Neural crest cell (in vitro differentiated cells): ENCODE measurements at places on chromosomes 7 and 10.

DNA sequence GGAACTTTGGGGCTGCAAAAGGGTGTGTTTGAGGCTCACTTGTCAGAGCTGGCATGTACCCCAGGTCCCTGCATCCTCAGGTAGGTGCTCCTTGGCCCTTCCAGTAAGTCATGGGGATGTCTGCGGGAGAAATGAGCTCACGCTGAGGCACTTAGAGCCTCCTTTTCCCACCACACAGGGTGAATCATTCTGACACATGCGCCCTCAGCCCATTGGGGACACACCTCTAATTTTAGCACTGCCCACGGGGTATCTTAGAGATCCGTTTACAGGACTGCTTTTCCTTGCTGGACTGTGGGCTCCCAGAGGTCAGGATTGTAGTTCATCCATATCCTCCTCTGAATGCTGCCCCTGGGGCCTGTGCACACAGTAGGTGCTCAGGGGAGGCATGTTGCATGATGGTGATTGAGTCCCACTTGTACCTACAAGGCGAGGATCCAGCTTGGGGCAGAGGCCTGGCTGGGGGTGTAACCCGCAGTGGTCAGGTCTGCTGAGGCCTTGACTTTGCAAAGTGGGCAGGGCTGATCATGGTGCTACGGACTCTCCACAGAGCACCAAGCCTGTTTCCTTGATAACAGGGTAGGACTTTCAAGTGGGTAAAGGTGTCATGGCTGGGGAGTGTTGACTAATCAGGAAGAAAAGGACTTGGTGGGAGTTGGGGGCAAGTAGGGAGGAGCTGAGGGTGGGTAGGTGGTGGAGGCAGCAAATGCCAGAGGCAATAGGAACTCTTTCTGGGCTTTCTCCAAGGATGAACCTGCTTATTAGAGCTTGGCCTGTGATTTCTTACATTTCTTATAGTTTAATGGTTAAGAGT is 5.8 kb downstream of the TSPAN15 start:
- DNase-seq, result no peak

DNA sequence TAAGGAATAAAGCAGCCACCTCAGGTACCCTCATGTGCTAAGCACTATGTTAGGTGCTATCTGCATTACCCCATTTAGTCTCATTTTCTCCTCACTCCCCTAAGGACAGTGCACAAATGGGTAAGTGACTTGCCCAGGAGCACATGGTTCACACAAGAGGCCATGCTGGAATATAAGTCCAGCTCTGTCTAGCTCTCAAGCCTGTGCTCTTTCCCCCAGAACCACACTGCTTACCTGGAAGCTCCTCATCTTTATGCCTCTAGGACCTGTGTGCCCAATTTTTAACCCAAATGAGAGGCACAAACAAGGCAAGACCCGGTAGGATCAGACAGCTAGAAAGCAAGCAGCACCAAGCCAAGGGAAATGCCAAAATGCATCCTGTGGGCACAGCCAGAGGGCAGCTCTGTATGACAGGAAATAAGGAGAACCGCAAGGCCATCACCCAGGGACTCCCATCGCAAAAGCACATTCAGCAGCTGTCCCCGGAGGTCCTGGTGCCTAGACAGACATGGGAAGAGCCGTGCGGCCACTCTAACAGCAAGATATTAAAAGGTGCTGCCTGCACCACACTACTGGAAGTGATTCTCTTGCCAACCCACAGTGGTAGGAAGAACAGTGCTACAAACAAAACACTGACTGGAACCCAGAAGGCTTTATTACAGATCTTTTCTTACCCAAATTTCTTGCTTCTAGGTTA is 88.1 kb downstream of the GSAP start:
- DNase-seq, result no peak

- DNase-seq, result no peak
These were observed 74.6 kb upstream of the ATP6V0A4 start for GRCh38 chr7:138872576-138872975.

DNA sequence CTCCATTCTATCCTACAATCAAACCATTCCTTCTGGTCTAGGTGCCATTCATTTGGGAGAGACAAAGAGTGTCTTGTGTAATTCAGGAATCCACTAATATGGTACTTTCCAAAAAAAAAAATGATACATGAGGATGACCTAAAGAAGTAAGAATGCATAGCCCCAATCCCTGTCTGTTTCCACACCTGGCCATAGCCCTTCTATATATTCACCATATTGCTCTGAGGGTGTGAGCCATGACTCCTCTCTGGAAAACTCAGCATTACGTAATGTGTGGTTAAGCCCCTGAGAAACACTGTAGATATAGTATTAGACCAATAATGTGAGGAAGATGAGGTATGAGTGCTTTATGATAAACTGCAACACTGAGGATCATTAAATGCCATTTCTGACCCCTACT is 592.7 kb downstream of the INHBA start:
- DNase-seq, result no peak

- no peak for DNase-seq
These were observed at the start of gene PAPOLB for GRCh38 chr7:4861673-4862072. PAPOLB (minus strand) TSS chr7:4862030; CDS start chr7:4861810, 220 bp downstream.

- no peak for DNase-seq
These were observed 167.2 kb downstream of the EVX1 start for GRCh38 chr7:27409776-27410175.

DNA sequence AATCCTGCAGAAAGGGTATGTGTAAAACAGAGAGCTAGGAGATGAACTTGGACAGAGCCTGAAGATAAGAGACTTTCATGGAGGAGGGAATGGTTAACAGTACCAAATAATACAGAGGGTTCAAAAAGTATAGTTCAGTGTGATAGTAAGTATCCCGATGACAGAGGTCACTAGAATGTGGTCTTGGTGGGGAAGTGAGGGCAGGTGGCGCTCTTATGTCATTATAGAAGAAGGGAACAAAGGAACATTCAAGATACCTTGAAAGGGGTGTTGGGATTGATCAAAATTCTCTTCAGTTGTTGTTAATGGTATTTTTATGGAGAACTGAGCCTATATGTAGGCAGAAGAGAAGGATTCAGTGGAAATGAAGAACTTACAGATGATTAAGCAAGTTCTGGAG is 312.5 kb downstream of the SUGCT start:
- no peak for DNase-seq

- no peak for DNase-seq
These were observed 6.3 kb upstream of the HGF start for GRCh38 chr7:81776161-81776560.
